ENCODE measurements at places on chromosomes 5 and 9.

DNA sequence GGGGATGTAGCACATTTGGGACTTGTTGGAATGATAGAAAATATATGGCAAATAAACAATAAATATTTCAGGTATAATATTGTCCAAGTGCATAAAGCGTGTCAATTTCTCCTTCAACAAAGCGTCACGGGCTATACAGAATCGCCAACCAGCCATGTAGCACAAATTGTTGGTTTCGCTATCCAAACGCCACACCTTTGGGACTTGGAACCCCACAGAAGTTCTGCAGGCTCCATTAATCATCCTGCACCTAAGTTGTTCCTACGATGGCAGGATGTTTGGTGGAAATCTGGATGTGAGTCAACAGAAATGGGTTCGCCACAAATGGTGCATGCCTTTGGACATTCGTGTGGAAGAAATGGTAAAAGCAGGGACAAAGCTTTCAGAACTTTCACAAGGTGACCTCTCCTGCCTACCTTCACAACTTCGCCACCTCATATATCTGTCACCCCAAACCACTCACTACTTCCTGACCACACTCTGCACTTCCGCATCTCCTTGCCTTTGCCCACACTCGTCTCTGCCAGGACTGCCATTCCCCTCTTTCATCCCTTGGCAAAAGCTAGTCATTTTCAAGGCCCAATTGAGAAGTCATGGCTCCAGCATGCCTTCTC lies 95.7 kb downstream of the LHFPL2 start:
- no peak for DNase-seq

GRCh38 chr5:143142596-143143435 lies 260.7 kb downstream of the NR3C1 start:
- DNase-seq: peak; percentile 18

GRCh38 chr5:44835693-44836092 lies 26.9 kb downstream of the MRPS30 start:
- no peak for DNase-seq

DNA sequence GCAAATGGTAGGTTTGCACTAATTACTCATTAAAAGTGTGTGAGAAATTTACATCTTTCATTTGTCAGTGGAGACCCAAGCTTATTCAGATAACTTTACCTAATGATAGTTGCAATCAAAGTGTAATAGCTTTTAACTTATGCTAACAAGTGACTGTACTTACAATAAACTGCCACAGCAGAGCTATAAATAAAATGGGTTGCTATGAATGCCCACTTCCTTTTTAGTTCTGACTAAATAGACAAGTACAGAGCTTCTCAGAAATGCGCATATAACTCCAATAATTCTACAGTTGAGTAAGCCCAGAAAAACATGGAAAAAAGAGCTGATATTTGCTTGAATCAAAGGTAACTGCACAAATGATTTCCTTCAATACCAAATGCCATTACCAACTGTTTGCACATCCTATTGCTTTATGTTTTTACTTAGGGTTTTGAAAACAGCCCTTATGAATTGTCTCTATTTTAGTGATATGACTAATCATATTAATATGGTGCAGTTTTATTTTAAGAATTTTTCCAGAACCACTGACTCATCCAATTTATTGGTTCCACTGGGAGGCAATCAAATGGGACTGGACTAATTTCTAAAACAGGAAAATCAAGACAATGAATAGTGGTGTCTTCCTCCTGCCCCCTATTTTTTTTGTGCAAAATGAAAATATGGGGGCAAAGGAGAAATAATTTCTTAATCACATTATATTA lies 84.1 kb downstream of the PPP2R2B start:
- no peak for DNase-seq

DNA sequence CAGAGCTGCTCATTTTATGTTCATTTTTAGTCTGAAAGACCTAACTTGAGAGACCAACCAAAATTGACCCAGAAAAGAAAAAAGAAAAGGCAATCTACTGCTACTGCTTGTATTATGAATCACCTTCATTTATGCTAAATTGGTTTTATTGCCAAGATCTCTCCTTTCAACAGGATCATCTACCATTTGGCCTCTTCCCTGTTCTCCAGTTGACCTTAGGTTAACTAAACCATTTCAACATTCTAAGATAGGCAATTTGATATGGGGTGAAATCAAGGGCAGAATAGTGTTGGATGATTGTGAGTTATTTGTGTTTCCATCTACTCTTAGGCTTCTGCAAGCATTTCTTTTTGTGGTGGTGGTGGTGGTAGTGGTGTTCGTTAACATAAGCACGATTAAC lies 48.3 kb upstream of the POU4F3 start:
- DNase-seq: no peak

DNA sequence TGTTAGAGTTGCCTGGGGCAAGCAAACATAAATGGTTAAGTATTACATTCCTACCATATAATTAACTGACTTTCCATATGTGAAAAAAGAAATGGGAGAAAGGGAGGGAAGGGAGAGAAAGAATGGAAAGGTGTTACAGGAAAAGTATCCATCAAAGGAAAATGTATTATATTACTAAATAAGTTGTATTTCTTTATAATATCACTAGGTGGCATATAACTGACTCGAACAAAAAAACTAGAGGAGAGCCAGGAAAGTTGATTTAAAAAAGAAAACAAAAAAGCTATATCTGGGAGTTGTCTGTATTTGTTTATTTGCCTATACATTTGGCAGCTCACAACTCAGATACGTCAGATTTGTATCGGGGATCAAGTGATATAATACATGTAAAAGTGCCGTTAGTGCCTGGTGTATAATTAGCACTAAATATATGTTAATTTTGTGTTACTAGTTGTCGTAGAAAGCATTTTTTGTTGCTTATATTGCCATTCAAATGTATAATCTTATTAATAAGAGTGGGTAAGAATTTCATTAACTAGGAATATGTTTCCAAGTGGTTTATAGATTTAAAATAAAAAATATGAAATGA lies 59.6 kb upstream of the ADAMTS19 start:
- DNase-seq: no peak

- no peak for DNase-seq
Observed at GRCh38 chr5:102591650-102592049, 92.8 kb upstream of the SLCO6A1 start.

- DNase-seq: no peak
Observed at GRCh38 chr5:137587919-137588318, 88.8 kb upstream of the SPOCK1 start.

- DNase-seq: no peak
Observed at GRCh38 chr5:140785905-140786686, at the start of gene PCDHA1. Gene PCDHA1 (plus strand): TSS chr5:140786140.

GRCh38 chr5:159104051-159104651 lies 4.4 kb upstream of the EBF1 start:
- DNase-seq: no peak

- no peak for DNase-seq
Observed at GRCh38 chr9:126162611-126163381, 163.8 kb upstream of the MVB12B start.

GRCh38 chr5:1299961-1300360 lies 5.1 kb upstream of the TERT start:
- no peak for DNase-seq

GRCh38 chr9:70485273-70485858 lies 70.9 kb upstream of the KLF9 start:
- no peak for DNase-seq

GRCh38 chr5:103424453-103425205 lies 138.0 kb downstream of the NUDT12 start:
- no peak for DNase-seq
